Activated T-cell treated with anti-CD3 and anti-CD28 coated beads, Interleukin-2, amount 50 U/mL, for 72 hours (primary cell): ENCODE measurements at places on chromosomes 11 and 22.

GRCh38 chr11:34431979-34432378 lies 6.8 kb upstream of the CAT start:
- H3K27me3 ChIP-seq, result peaks cover 8% of the 10 kb centered on the region
- no peaks in the 10 kb centered on the region for H3K36me3 ChIP-seq
- no peak overlapping the region for H3K4me3 ChIP-seq
- DNase-seq, result no peak

DNA sequence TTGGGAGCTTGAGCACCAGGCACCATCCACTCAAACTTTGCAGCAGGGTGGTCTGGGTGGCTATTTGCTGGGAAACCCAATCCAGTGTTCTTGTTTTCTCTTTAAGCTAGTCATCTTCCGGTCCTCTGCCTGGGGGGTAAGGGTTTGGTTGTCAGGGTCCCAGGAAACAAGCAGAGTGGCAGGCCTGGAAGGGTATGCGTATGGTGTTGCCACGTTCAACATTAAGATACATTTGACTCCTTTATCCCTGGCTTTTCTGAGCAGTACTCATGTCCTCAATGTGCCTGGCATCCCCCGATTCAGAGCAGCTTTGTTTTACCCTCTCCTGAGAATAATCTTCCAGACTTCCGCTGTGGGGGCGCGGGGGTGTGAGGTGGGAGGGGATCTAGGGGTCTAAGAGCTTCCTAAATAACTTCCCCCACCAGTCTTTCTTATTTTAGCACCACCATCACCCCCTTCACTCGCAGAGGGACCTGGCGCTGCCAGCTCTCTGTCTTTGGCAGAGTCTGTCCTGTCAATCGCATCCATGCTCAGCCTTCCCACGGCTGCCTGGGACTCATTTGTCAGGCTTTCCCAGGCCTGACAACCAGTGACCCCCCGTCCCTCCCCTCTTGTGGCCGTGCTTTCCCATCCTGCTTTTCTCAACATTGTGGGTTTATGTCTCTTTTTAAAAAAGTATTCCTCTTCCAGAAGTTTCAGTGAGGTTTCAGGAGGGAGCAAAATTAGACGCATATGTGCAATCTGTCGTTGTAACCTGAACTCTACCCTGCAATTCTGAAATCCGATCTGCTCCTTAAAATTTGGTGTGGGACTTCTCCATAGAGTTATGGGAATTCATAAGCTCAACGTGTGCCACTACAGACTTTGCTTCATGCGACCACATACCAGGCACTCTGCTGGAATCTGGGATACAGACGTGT lies 27.0 kb upstream of the RBFOX2 start:
- no peaks in the 10 kb centered on the region for H3K36me3 ChIP-seq
- peaks cover 7% of the 10 kb centered on the region for H3K27me3 ChIP-seq
- no peak overlapping the region for H3K27ac ChIP-seq
- no peak overlapping the region for H3K4me3 ChIP-seq
- H3K4me1 ChIP-seq, result peaks cover 14% of the 10 kb centered on the region
- DNase-seq, result no peak

DNA sequence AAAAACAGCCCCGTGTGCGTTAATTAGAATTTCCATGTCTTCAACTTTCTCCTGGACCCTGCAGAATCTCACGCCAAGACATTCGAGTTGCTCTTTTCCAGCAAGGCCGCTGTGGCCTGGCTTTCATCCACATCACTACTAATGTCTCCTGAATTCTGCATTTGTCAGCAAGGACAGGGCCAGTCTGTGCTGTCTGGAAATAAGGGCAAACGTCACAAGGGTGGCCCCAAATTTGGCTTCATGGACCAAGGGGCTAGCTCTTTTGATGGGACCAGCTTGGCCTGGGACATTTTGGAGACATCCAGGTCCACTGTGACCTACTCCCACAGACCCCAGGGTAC lies 33.4 kb downstream of the KCNQ1OT1 start:
- no peak overlapping the region for H3K4me3 ChIP-seq
- no peaks in the 10 kb centered on the region for H3K4me1 ChIP-seq
- H3K27me3 ChIP-seq, result no peaks in the 10 kb centered on the region
- no peak for DNase-seq
- no peak overlapping the region for H3K27ac ChIP-seq

DNA sequence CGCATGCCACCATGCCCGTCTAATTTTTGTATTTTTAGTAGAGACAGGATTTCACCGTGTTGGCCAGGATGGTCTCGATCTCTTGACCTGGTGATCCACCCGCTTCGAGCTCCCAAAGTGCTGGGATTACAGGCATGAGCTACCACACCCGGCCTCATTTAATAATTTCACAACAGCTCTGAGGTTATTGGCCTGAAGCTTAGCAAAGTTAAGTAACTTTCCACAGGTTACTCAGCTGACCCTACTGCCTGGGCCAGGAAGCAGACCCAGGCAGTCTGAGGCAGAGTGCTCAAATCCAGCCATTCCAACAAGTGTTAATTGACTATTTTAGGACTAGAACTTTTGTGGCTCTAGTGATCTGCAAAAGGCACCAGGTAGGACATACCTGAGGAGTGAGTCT lies 52.2 kb upstream of the L3MBTL2 start:
- no peak overlapping the region for H3K27ac ChIP-seq
- no peaks in the 10 kb centered on the region for H3K27me3 ChIP-seq
- H3K4me3 ChIP-seq, result no peak overlapping the region
- no peaks in the 10 kb centered on the region for H3K4me1 ChIP-seq
- DNase-seq, result no peak

GRCh38 chr11:17658211-17658610 lies 61.2 kb upstream of the MYOD1 start:
- no peak overlapping the region for H3K27ac ChIP-seq
- H3K27me3 ChIP-seq, result peaks cover 5% of the 10 kb centered on the region
- no peak for DNase-seq
- no peaks in the 10 kb centered on the region for H3K4me1 ChIP-seq
- no peak overlapping the region for H3K4me3 ChIP-seq

DNA sequence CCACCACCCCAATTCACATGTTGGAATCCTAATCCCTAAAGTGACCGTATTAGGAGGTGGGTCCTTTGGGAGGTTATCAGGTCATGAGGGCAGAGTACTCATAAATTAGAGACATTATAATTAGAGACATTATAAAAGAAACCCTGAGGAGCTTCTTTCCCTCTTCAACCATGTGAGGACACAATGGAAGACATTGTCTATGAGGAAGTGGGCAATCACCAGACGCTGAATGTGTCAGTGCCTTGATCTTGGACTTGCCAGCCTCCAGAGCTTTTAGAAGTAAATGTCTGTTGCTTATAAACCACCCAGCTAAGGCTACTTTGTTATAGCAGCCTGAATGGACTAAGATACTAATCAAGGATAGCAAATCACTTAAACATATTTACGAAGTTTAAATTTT lies 14.8 kb downstream of the GAB2 start:
- H3K4me1 ChIP-seq, result peaks cover 3% of the 10 kb centered on the region
- DNase-seq, result no peak
- no peak overlapping the region for H3K4me3 ChIP-seq
- H3K36me3 ChIP-seq, result peaks cover 8% of the 10 kb centered on the region
- H3K27me3 ChIP-seq, result no peaks in the 10 kb centered on the region

DNA sequence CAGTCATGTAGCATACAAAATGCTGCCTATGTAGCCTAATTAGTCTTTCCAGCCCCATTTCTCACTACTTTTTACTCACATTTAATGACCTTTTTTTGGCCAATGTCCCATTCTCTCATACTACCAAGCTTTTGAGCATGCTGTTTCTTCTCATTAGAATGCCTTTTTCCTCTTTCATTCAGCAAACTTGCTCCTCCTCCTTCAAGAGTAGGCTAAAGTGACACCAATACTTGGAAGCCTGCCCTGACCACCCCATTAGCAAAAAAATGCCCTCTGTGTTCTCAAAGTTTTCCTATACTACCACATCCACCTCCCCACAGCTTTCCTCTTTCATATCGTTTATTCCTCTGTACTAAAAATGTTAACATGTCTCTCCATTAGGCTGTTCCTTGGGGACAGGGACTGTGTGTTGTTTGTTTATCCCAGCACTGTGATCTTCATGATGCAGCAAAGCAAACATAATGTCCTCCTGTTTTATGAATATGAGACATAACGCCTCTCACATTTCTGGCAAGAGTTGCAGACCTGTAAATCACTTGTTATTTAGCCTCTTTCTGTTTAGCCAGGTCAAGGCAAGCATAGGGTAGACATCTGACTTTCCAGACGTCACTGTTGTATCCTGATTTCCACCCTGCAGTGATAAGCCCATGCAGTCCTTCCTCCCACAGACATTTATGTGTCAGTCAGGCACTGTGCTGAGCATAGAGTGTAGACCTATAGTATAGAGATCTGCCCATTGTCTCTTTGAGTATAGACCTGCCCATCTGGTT lies 62.0 kb upstream of the UCP3 start:
- H3K27ac ChIP-seq, result no peak overlapping the region
- peaks cover 5% of the 10 kb centered on the region for H3K36me3 ChIP-seq

- H3K27ac ChIP-seq, result peak overlapping the region; percentile 89
- peaks cover 48% of the 10 kb centered on the region for H3K4me1 ChIP-seq
- DNase-seq, result peak; percentile 65
- H3K27me3 ChIP-seq, result no peaks in the 10 kb centered on the region
- no peak overlapping the region for H3K4me3 ChIP-seq
- peaks cover 9% of the 10 kb centered on the region for H3K36me3 ChIP-seq
Measured at GRCh38 chr11:43316451-43316850, 4.7 kb downstream of the API5 start.

DNA sequence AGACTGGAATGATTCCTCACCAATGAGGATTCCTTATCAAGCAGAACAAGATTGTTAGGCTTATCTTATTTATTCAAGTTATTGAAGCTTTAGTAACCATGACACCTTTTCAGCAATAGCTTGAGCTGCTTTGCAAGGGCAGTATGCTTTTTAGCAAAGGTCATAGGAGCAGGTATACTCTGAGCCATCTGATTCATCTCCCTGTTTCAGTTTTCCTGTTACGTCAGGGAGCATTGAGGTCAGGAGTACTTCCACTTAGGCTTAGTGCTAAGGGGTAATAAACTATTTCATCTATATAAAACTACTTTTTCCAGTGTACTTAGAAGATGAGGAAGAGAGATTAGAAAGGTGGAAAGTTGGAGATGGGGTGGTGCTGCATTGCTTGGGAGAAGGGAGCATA lies 17.7 kb upstream of the ANKRD42 start:
- peaks cover 38% of the 10 kb centered on the region for H3K36me3 ChIP-seq
- peaks cover 58% of the 10 kb centered on the region for H3K4me1 ChIP-seq
- DNase-seq, result no peak
- H3K4me3 ChIP-seq, result no peak overlapping the region

DNA sequence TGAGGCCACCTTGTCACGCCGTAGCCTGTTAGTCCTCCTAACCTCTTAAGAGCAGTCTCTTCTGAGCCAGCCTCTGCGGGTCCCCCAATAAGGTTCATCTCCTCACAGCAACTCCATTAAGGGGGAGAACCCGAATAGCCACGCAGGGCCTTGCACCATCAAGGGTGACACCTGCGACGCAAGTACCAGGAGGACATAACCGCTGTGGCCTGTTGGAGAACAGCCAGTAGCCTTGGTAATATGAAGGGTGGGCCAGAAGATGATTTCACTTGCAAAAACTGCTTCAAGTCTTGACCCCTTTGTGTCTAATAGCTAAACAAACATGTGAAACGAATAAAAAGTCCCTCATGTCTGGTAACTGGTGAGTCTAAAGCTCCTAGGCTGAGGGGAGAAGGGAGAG lies 14.8 kb downstream of the ARFGAP2 start:
- H3K4me3 ChIP-seq, result no peak overlapping the region
- peaks cover 4% of the 10 kb centered on the region for H3K36me3 ChIP-seq
- H3K27ac ChIP-seq, result no peak overlapping the region
- DNase-seq, result no peak
- no peaks in the 10 kb centered on the region for H3K27me3 ChIP-seq

DNA sequence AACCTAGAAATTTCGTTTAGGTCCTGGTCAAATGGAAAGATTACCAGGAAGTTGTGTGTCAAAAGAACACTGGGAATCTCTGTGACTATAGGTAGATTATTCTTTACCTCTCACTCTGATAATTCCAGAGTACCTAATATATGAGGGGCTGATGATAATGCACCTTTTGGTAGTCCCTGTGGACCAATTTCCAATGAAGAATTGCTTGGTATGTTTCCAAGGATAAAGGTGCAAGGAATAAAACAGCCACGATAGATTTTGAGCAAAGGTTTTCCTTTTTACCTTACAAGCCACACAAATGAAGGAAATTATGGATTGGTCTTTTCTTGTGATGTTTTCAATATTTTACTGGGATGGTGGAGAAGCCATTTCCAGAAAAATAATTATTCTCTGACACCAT lies at the start of gene OR8H1:
Gene OR8H1, minus strand, starts transcription at position 101 of the 400 bp plus-strand sequence. CDS start 1,192 bp downstream, outside the sequence.
- H3K27me3 ChIP-seq, result no peaks in the 10 kb centered on the region
- H3K36me3 ChIP-seq, result no peaks in the 10 kb centered on the region
- no peak for DNase-seq

DNA sequence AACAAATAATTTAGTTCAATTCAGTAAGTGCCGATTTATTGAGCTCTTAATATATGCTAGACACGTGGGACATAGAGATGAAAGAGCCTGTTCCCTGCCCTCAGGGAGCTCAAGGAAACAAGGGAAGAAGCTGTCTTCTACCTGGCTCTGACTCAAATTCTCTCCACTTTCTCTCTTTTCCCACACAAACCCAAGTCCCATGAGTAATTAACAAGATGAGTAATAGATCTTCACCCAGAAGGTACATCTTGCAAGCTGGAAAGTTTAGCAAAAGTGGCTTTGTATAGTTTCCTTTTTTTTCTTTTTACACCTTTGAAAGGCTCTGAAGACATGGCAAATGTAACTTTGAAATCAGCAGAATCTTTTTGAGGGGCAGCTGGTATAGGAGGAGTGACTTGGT lies 48.2 kb upstream of the CHST1 start:
- no peak overlapping the region for H3K27ac ChIP-seq
- H3K36me3 ChIP-seq, result no peaks in the 10 kb centered on the region
- H3K4me1 ChIP-seq, result peaks cover 8% of the 10 kb centered on the region
- no peak for DNase-seq
- H3K4me3 ChIP-seq, result no peak overlapping the region

- no peaks in the 10 kb centered on the region for H3K27me3 ChIP-seq
- no peak overlapping the region for H3K27ac ChIP-seq
- no peak overlapping the region for H3K4me3 ChIP-seq
- no peak for DNase-seq
Measured at GRCh38 chr11:64086258-64087123, 50.8 kb downstream of the FLRT1 start.

DNA sequence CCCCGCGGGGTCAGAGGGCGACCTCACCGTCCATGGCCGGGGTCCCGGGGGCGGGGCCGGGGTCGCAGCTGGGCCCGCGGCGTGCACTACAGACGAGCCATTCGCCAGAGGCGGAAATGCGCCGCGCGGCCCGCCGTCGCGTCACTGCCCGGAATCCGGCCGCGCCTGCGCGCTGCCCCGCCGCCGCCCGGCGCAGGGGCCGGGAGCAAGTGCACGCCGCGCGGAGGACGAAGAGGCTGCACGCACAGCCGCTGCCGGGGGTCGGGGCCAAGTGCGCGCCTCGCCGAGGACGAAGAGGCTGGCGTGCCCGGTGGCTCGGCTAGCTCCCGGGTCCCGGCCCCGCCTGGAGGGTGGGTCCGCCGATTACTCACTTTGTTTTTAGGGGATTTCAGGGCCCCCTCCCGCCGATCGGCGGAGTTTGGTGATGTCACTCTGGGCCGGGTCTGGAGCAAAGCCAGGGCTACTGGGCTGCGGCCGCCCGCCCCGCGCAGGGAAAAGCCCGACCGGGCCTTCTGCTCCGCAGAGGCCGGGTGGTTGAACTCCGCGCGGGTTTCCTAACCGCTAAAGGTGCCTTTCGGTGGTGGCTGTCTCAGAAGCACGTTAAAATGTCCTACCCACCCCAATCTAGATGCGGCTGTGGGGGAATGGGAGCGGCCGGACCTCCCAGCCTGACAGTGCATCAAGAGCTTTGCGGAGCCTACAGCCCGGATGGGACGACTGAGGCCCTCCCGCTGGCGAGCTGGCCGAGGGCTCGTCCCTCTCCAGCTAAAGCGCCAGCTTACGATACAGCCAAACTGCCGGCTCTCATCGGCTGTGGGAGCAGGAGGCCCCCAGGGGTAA lies at the start of gene RELA:
Gene RELA, minus strand, starts transcription at position 118 of the 840 bp plus-strand sequence. Its CDS starts 84 bp downstream, at position 34.
- peak; percentile 97 for DNase-seq
- peaks cover 14% of the 10 kb centered on the region for H3K36me3 ChIP-seq
- peak within 1 kb of the TSS; percentile 89 for H3K27ac ChIP-seq
- H3K4me3 ChIP-seq, result peak within 1 kb of the TSS; percentile 93
- H3K27me3 ChIP-seq, result no peaks in the 10 kb centered on the region
- H3K4me1 ChIP-seq, result peaks cover 41% of the 10 kb centered on the region
